ENCODE measurements at places on chromosomes 3 and 15.

GRCh38 chr3:20055020-20055775, 15.0 kb downstream of the KAT2B start:
- no peak for DNase-seq

- peak; percentile 55 for DNase-seq
Observed at GRCh38 chr3:110568246-110568645, 503.4 kb upstream of the NECTIN3 start.

DNA sequence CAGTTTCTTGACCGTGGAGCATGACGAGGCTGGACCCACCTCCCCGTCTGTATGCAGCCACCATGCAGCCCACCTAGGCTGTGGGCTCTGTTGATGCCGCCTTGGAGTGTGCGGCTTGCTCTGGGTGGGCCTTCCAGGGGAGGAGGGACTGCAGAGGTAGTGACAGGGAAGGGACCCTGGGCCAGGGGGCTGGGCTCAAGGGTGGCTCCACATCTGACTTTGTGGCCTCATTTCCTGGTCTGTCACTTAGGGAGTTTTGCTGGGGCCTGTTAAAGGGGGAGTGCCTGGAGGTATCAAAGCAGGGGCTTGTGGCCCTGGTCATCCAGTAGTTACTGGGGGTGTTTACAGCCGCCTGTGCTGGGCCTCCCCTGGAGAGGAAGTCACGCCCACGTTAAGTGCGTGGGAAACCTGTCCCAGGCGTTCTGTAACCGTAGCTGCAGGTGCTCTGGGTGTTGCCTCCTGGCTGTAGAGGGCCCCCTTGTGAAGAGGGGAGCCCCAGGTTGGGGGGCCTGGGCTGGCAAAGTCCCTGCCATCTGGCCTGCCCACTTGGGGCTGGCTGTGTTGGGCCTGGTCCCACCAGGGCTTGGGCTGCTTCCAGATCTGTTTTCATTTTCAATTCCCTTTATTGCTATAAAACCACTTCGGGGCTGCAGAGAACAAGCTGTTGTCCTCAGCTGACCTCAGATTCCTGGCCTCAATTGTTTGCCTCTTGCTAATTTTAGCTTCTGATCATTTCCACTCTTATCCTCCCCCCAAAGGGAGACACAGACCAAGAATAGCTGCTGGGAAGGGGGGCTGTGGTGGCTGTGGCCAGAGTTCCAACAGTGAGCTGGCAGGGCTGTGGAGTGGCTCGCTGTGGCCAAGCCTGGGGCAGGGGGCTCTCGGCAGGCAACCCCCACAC, 26.5 kb downstream of the KLF13 start:
- no peak for DNase-seq

GRCh38 chr15:100929641-100930042, 10.5 kb downstream of the LRRK1 start:
- DNase-seq, result peak; percentile 94

GRCh38 chr3:86244905-86245304, 746.0 kb downstream of the VGLL3 start:
- peak; percentile 45 for DNase-seq
